Activated CD4-positive, alpha-beta T cell treated with anti-CD3 and anti-CD28 coated beads, Interleukin-2, amount 10 ng/mL, durations not matched to agents 7 days and 5 days (primary cell): ENCODE measurements at places on chromosomes 3 and 15. TPM values are rescaled to one million over a fixed set of nuclear protein-coding genes. Genes with fewer than 3 reads are reported as not detected.

CD200R1 gene
- total RNA-seq: 8.8 TPM

KNL1 gene
- 69.0 TPM for total RNA-seq

ITGB5 gene
- total RNA-seq: 0.37 TPM

STRC gene
- 0.20 TPM for total RNA-seq

DHFR2 gene
- total RNA-seq: 8.4 TPM

CPN2 gene
- total RNA-seq: not detected

DNA sequence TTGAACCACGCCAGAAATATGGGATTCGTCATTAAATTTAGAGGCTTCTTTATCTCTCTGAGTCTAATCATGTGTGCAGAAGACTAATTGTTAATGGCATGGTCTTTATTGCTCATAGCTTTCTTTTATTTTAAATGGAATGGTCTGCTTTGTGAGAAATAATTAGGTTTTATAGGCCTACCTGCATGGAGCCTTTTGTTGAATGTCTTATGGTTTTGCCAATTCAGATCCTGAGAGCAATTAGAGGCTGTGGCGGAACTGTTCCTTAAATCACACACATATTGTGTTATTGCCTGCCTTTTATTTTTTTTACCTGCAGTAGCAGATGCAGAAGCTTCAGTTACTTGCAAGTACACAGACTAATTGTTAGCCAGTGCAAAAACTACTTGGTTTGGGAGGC lies 306.2 kb downstream of the NLGN1 start:
- H3K27me3 ChIP-seq: no peaks in the 10 kb centered on the region
- DNase-seq: no peak
- H3K4me1 ChIP-seq: no peaks in the 10 kb centered on the region
- H3K27ac ChIP-seq: no peak overlapping the region
- H3K4me3 ChIP-seq: no peak overlapping the region

- H3K4me1 ChIP-seq: no peaks in the 10 kb centered on the region
- H3K4me3 ChIP-seq: no peak overlapping the region
- no peaks in the 10 kb centered on the region for H3K27me3 ChIP-seq
- no peak for DNase-seq
- no peak overlapping the region for H3K27ac ChIP-seq
- H3K36me3 ChIP-seq: no peaks in the 10 kb centered on the region
Observed at GRCh38 chr3:162984746-162985145, 1488.1 kb downstream of the OTOL1 start.

GRCh38 chr15:93312891-93313486 lies 224.0 kb upstream of the RGMA start:
- no peak overlapping the region for H3K27ac ChIP-seq
- no peaks in the 10 kb centered on the region for H3K4me1 ChIP-seq
- no peak overlapping the region for H3K4me3 ChIP-seq

DNA sequence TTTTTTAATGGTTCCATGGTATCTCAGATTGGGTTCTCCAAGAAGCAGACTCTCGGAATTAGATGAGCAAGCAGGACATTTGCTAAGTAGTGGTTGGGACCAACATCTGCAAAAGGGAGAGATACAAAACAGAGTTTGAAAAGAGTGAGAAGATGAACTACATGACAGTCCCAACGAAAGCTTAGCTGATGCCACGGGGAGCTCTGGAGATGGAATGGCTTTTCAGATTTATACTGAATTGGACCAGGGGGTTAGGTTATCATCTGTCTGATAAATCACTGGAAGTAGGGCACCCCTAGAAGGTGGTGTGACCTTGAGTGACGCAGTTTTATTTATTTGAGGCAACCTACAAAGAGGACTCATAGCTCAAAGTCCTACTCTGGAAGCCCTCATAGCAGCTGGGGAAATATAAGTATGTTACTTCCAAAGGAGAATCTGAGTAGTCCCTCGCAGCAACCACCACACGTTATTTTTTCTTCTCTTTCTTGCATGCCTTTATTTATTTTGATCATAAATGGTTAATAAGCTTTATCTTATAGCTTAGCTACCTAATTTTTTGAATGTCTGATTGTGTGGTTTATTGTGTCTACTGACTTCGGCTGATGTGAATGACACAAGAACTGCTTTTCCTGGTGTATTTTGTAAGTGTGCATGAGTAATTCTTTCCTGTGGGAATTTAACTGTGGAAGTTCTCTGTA lies 815.4 kb downstream of the SQOR start:
- H3K27me3 ChIP-seq: no peaks in the 10 kb centered on the region
- no peak for DNase-seq
- no peak overlapping the region for H3K27ac ChIP-seq
- H3K4me3 ChIP-seq: no peak overlapping the region
- no peaks in the 10 kb centered on the region for H3K4me1 ChIP-seq
- H3K36me3 ChIP-seq: no peaks in the 10 kb centered on the region

DNA sequence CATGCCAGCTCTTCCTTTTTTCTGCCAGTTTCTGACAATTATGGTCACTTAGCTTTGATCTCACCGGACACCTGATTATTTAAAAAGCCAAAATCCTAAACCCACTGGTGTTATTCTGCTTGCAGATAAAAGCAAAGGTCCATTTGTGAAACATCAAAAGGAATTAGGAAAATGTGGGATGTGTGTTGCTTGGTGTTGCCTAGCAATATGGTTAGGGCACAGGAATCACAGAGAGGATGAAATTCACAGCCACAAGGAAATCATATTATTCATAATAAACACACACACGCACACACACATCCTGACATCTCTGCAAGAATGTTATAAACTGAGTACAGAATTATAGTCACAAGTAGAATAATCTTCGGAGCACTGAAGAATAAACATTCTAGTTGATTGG lies 89.3 kb upstream of the BHLHE40 start:
- peaks cover 38% of the 10 kb centered on the region for H3K4me1 ChIP-seq
- no peak overlapping the region for H3K4me3 ChIP-seq
- no peak overlapping the region for H3K27ac ChIP-seq
- H3K27me3 ChIP-seq: peaks cover 3% of the 10 kb centered on the region
- no peak for DNase-seq
- H3K36me3 ChIP-seq: peaks cover 3% of the 10 kb centered on the region

DNA sequence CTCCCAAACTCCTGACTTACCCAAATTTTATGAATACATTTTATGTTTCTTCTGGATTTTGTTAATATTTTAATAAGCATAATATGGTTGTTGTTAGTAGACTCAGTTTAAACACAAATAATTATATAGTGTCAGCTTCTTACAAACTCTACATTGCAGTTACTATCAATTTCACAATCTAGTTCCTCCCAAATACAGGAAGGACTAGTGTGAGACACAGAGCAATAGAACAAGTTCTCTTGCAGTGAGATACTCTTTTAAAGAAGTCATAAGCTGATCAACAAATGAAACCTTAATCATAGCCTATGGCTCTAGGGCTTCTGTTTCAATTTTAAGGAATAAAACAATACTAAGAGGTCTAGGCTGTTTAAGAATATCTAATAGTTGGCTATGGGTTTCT lies 86.1 kb downstream of the SAMMSON start:
- H3K4me3 ChIP-seq: no peak overlapping the region
- DNase-seq: no peak
- H3K4me1 ChIP-seq: no peaks in the 10 kb centered on the region
- no peaks in the 10 kb centered on the region for H3K36me3 ChIP-seq
- H3K27me3 ChIP-seq: peaks cover 9% of the 10 kb centered on the region
- no peak overlapping the region for H3K27ac ChIP-seq

- H3K27me3 ChIP-seq: no peaks in the 10 kb centered on the region
- no peak overlapping the region for H3K27ac ChIP-seq
- peaks cover 26% of the 10 kb centered on the region for H3K36me3 ChIP-seq
- H3K4me3 ChIP-seq: no peak overlapping the region
Observed at GRCh38 chr15:80138961-80139360, 13.8 kb upstream of the FAH start.

DNA sequence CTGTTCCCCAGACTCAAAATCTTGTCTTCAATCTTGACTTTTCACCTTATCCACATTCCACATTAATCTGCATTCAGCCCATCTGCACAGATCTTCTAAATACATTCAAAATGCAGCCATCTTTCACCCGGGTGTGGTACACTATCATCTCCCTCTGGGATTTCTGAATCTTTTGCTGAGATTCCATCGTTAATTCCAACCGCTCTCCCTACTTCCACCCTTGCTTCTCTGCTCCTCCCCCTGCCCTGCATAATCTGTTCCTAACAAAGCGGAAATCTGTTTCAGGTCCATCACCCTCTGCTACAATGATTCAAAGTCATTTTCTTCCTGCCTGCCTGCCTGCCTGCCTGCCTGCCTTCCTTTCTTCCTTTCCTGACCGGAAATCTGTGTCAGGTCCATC lies 7.9 kb upstream of the GOLGA8B start:
- no peak for DNase-seq
- peaks cover 24% of the 10 kb centered on the region for H3K27me3 ChIP-seq
- no peak overlapping the region for H3K27ac ChIP-seq
- no peaks in the 10 kb centered on the region for H3K36me3 ChIP-seq
- peaks cover 6% of the 10 kb centered on the region for H3K4me1 ChIP-seq
- no peak overlapping the region for H3K4me3 ChIP-seq

GRCh38 chr15:101201411-101202174 lies 50.3 kb downstream of the CHSY1 start:
- H3K27me3 ChIP-seq: no peaks in the 10 kb centered on the region
- H3K4me3 ChIP-seq: no peak overlapping the region
- H3K27ac ChIP-seq: peak overlapping the region; percentile 62
- H3K4me1 ChIP-seq: peaks cover 88% of the 10 kb centered on the region
- H3K36me3 ChIP-seq: peaks cover 20% of the 10 kb centered on the region

DNA sequence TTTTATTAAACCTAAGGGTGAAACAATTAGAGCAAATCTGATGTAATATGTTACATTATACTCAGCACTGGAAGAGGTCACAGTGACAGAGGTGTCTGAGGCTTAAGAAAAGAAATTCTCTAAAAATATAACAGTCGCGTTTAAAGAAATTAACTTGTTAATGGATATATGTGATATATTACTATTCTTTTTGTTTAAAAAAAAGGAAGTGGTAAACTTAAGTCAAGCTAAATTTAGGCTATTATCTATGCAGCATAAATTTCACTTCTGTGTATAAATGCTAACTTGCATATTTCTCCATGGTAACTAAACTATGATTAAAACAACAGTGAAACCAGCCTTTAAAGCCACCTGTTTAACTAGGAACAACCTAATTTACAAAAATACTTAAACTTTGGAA lies 191.3 kb downstream of the FOXP1 start:
- peaks cover 3% of the 10 kb centered on the region for H3K36me3 ChIP-seq
- no peak overlapping the region for H3K4me3 ChIP-seq
- peaks cover 38% of the 10 kb centered on the region for H3K4me1 ChIP-seq

DNA sequence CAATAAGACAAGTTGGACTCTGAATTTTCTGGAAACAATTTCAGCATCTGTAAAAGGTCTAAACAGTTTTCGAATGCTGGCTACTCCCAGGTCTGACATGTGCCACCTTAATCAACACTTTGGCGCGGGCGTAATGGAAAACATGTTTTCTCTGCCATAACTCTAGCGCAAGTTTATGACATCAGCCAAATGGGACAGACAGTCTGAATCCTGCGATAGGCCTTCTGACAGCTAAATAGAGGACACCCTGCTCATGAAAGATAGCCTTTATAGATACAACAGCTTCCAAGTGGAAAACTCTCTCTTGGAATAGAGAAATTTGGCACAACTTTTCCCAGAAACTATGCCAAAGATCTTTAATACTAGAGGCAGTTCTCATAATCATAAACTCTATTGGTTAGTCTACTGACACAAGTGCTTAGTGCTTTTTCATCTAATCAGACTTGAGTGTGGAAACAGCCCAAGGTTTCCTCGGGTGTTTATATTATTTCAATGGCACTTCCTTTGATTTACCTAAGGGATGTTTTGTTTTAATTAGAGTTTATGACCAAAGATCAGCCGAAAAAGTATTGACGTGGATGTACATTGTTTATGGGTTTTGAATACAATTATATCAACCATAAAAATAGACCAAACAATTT lies 120.1 kb upstream of the DPH6 start:
- H3K27me3 ChIP-seq: peaks cover 8% of the 10 kb centered on the region
- no peaks in the 10 kb centered on the region for H3K36me3 ChIP-seq
- H3K27ac ChIP-seq: no peak overlapping the region

GRCh38 chr3:171690281-171690680 lies 120.0 kb downstream of the PLD1 start:
- H3K36me3 ChIP-seq: no peaks in the 10 kb centered on the region
- peaks cover 5% of the 10 kb centered on the region for H3K27me3 ChIP-seq
- H3K4me1 ChIP-seq: peaks cover 4% of the 10 kb centered on the region
- H3K4me3 ChIP-seq: no peak overlapping the region
- no peak overlapping the region for H3K27ac ChIP-seq

GRCh38 chr3:61613666-61614065 lies 52.3 kb downstream of the PTPRG start:
- no peak for DNase-seq
- no peak overlapping the region for H3K4me3 ChIP-seq
- H3K27ac ChIP-seq: no peak overlapping the region
- no peaks in the 10 kb centered on the region for H3K27me3 ChIP-seq
- no peaks in the 10 kb centered on the region for H3K36me3 ChIP-seq
- no peaks in the 10 kb centered on the region for H3K4me1 ChIP-seq

GRCh38 chr3:112333381-112334317 lies 693 bp downstream of the CD200 start:
- H3K4me1 ChIP-seq: peaks cover 42% of the 10 kb centered on the region
- peak; percentile 17 for DNase-seq
- H3K36me3 ChIP-seq: no peaks in the 10 kb centered on the region
- no peaks in the 10 kb centered on the region for H3K27me3 ChIP-seq

DNA sequence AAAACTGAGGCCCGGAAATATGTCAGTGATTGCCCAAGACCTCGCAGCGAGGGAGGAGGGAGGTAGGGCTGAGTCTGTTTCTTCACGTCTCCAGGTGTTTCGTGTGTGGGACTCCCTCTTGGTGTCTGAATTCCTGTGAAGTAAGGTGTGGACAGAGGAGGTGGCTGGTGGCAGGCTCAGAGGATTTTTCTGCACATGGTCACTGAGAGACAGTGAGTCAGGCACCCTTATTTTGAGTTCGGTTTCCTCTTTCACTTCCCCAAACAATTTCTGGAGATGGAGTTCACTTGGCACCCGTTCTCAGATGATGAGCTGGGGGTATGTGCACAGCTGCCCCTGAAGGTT lies 46.3 kb upstream of the VPS8 start:
- DNase-seq: no peak
- peaks cover 7% of the 10 kb centered on the region for H3K4me1 ChIP-seq
- H3K27ac ChIP-seq: no peak overlapping the region
- H3K27me3 ChIP-seq: peaks cover 4% of the 10 kb centered on the region

- no peaks in the 10 kb centered on the region for H3K27me3 ChIP-seq
- peaks cover 19% of the 10 kb centered on the region for H3K36me3 ChIP-seq
- peaks cover 41% of the 10 kb centered on the region for H3K4me1 ChIP-seq
Observed at GRCh38 chr3:15557511-15557946, 36.0 kb upstream of the COLQ start.

DNA sequence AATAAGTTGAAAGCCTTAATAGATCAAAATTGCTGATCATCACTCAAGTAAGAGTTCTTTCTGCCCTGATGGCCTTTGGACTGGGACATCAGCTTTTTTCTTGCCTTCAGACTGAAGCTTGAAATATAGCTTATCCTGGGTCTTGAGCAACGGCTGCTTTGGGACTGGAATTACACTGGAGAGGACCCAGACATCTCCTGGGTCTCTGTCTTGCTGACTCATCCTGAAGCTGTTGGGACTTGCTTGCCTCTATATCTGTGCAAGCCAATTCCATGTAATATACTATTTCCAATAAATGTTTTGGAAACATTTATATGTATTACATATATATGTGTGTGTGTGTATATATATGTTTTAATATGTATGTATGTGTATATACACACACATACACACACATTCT lies 260.2 kb downstream of the PDZRN3 start:
- H3K4me3 ChIP-seq: no peak overlapping the region
- no peaks in the 10 kb centered on the region for H3K4me1 ChIP-seq
- no peaks in the 10 kb centered on the region for H3K27me3 ChIP-seq
- no peaks in the 10 kb centered on the region for H3K36me3 ChIP-seq
